ENCODE measurements at places on chromosomes 3 and 15. TPM values are rescaled to one million over a fixed set of nuclear protein-coding genes. Genes with fewer than 3 reads are reported as not detected.
A peak's percentile ranks its signal among the peaks of the same experiment; 100 is the strongest.

HDC gene
- not detected for total RNA-seq

ALS2CL gene
- total RNA-seq: 1.1 TPM

AHSG gene
- not detected for total RNA-seq

EFCAB12 gene
- under 0.01 TPM for total RNA-seq

DOCK3 gene
- 0.36 TPM for total RNA-seq

SIN3A gene
- 34.5 TPM for total RNA-seq

FAM162A gene
- 6.5 TPM for total RNA-seq

HDAC11 gene
- 11.2 TPM for total RNA-seq

GABRB3 gene
- total RNA-seq: under 0.01 TPM

DNA sequence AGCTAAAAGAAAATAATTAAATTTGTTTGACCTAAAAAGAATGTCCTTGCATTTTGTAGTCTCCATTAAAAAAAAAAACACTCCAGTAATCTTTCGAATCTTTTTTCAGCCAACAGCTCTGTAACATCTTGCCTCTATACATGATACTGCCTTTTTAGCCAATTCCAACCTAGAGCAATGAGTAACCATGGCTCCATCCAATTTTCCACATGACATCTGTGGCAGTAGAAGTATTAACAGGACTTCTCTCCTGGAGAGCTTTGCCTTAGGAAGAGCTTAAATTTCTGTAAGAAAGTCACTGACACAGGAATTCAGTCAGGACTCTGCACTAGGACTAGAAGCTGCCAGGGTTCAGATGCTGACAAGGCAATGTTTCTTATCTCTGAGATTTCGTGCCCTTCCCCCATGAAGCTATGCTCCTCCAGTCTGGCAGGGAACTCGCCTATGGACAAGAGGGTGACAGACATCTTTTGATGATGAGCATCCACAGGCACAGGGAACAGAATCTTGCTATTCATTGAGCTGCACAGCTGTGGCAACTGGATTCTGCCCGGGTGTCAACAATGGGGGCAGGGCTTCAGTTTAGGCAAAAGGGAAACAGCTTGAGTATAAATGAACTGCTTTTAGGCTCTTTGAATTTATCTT lies 81.8 kb downstream of the ALCAM start:
- peak; percentile 73 for DNase-seq

- DNase-seq: no peak
Observed at GRCh38 chr3:141112686-141113297, 61.6 kb downstream of the SPSB4 start.

DNA sequence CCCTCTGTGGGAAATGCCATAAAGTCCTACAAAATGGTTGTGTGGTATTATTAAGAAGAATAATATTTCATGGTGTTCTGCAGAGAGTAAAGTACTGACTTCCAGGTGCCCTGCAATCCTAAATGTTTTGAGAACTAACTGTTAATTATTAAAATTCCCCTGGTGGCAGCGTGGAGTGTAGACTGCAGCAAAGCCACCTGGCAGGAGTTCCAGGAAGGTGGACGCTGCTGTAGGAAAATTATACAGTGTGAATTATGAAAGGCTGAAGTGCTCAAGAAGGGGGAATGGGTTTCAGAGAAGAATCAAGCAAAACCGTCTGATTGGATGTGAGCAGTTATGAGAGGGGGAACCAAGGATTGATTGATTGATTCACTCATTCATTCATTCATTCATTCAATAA lies 572.4 kb upstream of the PPP2R3A start:
- DNase-seq: no peak

GRCh38 chr3:144548346-144548745 lies 576.7 kb downstream of the DIPK2A start:
- no peak for DNase-seq

GRCh38 chr3:15470849-15471248 lies 43.5 kb downstream of the EAF1 start:
- peak; percentile 63 for DNase-seq

DNA sequence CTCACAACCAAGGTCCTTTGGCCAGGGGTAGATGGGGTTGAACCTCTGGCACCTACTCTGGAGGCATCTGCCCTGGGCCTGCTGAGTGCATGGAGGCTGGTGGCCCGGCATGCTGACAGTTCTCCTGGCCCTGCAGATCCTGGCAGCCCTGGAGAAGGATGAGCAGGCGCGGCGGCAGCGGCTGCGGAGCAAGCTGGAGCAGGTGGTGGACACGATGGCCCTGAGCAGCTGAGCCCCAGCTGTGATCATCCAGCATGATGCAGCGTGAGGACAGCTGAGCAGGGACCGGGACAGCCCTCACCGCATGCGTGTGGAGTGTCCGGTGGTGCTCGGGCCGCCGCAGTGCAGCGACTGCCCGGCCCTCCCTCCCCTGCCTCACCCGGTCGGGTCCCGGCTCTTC lies 50.9 kb downstream of the PLXNA1 start:
- DNase-seq: no peak

- peak; percentile 81 for DNase-seq
Observed at GRCh38 chr15:46091860-46092450, 457.1 kb downstream of the SQOR start.

GRCh38 chr15:90564051-90564450 lies 34.3 kb downstream of the CRTC3 start:
- DNase-seq: no peak

- peak; percentile 67 for DNase-seq
Observed at GRCh38 chr15:38414357-38414756, 39.6 kb upstream of the FAM98B start.

DNA sequence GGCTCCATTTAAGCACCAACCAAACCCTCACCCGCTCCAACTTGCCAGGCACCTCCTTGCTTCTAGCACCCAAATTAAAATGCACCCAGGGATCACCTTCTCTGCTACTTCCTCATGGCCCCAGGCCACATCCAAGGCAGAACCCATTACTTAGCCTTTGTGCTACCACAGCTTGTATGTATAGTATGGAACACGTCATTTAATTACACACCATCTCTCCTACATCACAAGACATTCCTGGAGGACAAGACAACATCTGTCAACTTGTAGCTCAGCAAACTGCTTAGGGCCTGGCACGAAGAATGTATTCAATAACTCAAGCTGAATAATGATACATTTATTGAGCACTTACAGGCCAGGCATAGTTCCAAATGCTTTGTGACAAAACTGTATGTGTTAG lies 23.3 kb downstream of the ZDHHC3 start:
- DNase-seq: no peak

DNA sequence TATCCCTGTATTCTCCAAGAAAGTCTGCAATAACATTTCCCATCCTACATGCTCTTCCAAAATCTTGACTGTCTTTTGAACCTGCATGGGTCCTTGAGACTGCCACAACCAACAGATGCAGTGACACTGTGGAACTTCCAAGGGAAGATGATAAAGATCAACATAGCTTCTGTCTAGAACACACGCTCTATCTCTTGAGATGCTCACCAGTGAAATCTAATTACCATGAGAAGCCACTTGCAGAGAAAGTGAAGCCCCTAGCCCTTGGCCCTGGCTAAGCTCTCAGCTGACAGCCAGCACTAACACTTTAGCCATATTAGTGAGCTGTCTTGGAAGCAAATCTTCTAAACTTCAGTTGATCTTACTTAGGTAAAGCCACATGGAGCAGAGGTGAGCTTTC lies 36.6 kb downstream of the EOMES start:
- DNase-seq: no peak

DNA sequence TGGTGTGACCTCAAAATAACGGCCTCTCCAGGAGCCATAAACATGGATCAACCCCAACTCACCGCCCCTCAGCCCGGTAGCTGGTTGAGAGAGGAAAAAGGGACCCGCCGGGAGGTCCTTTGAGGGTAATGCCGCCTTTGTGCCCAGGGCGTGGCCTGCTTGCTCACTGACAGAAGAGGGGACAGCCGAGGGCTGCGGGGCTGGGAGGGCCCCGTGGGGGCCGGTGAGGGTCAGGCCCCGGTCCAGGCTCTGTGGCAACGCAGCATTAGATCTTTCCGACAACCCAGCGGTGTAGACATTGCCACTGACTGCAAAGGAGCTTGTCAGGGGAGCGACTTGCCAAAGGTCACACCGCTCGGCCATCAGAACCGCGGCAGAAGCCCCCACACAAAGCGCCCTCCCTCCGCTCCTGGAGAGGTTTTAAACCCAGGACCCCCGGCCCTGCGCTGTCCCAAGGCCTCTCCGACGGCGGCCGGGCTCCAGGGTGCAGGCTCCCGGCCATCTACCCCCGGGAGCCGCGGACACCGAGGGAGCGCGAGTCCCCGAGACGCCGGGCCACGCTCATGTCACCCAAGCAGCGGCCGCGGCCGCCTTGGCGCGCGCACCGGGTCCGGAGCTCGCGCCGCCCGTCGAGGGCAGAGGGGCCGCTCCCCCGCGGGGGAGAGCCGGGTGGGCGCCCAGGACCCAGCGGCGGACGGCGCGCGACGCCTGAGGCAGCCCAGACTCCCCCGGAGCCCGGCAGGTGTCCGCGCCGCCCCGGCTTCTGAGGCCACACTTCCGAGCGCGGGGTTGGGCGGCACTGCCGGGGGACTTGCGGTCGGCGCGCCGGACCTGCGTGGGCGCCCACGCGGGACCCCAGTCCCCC lies 975 bp downstream of the PCSK6 start:
- no peak for DNase-seq

GRCh38 chr3:11582191-11582968 lies 61.3 kb downstream of the VGLL4 start:
- peak; percentile 91 for DNase-seq

- peak; percentile 54 for DNase-seq
Observed at GRCh38 chr15:85777250-85778106, 17.2 kb downstream of the KLHL25 start.

DNA sequence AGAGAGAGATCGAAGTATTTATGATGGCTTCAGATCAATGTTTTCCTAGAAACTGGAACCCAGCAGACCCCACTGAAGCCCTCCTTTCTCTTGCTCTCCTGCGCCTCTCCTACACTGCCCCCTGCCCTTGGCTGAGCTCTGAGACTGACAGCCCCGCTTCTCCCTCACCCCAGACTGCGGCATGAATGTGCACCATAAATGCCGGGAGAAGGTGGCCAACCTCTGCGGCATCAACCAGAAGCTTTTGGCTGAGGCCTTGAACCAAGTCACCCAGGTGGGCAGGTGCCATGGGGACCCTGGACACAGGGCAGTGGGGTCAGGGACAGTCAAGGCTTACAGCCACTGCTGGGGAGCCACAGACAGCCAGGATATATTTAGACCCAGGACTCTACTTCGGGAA lies 23.7 kb downstream of the PRKCD start:
- DNase-seq: peak; percentile 29

Data from osteoblast (primary cell).